Daoy (cell line): ENCODE measurements at places on chromosomes 5 and 9. TPM values are rescaled to one million over a fixed set of nuclear protein-coding genes. Genes with fewer than 3 reads are reported as not detected.

TRIM36 gene
- 6.3 and 13.3 TPM in 2 replicates for total RNA-seq

SOX30 gene
- total RNA-seq = 0.11 TPM in 1 of 2 replicates, not detected in the other

PKN3 gene
- total RNA-seq = 8.2 and 16.8 TPM in 2 replicates

LMX1B gene
- total RNA-seq = 1.5 and 4.6 TPM in 2 replicates

FST gene
- total RNA-seq = 0.91 and 1.7 TPM in 2 replicates

SUSD1 gene
- total RNA-seq = 15.1 and 15.6 TPM in 2 replicates

GRCh38 chr5:142120247-142120935 lies 11.8 kb downstream of the NDFIP1 start:
- DNase-seq = no peak

- DNase-seq = no peak
Observed at GRCh38 chr9:89985068-89985467, 380.3 kb downstream of the GADD45G start.

- no peak for DNase-seq
Observed at GRCh38 chr9:74838351-74838750, 49.4 kb downstream of the TRPM6 start.

- no peak for DNase-seq
Observed at GRCh38 chr9:21836437-21837161, 34.2 kb downstream of the MTAP start.

DNA sequence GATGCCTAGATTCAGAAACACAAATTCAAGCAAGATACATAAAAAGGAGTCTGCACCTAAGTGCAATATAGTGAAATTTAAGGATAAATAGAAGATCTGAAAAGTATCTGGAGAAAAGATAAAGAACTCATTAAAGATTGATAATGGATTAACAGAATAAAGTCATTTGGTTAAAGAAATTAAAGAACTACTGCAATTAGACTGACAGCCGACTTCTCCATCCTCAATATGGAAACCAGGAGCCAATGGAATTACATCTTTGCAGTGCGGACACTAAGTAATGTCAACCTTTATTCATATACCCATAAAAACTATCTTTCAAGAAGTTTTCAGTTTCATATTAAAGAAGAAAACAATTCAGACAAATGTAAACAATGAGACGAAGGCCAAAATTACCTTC lies 81.0 kb downstream of the MRPL36 start:
- no peak for DNase-seq

GRCh38 chr9:130471411-130472183 lies 26.8 kb downstream of the ASS1 start:
- no peak for DNase-seq

DNA sequence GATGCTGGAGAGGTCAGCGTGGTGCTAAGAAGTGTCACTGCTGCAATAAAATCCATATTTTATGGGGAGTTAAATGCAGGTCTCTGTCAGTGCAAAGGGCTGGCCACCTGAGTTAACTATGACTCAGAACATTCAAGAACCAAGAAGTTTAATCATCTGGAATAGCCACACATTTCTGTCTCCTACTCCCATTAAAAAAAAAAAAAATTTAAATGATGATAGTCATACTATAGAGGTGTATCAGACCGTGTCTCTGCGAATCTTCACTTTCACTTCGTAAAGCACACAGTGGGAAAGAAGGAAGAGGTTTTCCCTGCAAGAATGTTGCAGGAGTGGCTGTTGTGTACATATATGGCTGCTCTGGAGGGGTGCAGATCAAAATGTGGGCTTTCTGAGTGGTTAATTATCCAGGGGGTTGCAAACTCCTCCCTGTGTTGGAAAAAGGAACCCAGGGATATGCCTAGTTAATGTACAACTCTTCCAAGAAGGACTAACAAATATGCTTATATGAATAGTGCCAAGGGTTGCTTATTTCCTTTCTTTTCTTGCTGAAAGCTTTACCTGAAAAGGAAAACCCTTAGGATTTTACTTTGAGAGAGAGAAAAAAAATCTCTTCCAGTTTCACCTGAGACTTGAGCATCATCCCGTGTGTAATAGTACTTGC lies 1.5 kb downstream of the CDH6 start:
- DNase-seq = no peak

DNA sequence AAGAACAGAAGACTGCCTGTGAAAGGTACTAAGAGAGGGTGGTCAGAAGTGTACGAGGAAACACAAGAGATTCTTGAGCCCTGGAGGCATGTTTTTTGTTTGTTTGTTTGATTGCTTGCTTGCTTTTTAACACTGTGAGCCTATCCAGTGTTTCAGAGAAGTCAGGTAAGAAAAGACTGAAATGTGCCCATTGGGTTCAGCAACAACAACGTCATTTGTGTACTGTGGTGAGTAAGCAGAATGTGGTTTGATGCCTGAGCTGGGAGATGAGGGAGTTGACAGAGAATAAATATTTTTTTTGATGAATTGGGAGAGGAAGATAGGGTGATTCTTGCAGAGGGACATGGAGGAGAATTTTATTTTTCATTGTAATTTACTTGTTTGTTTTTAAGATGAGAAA lies 73.1 kb downstream of the RPS23 start:
- DNase-seq = no peak

DNA sequence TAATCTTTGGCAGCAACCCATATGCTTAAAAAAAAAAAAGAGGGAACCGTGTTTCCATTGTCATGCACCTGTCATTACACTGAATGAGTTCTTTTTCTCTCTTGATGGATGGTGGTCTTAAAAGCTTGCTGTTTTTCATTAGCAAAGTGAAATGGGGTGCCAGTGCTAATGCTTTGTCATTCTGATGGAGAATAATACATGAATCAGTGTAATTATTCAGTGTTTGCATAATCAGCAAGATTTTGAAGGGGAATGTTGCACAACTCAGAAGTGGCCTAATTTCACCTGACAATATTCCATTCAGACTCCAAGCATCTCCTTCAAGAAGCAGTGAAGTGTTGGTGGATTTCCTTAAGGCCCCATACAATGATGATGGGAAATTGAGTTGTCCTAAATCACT lies 38.1 kb downstream of the MAP1B start:
- DNase-seq = no peak

- DNase-seq = no peak
Observed at GRCh38 chr5:87389296-87390034, 23.3 kb downstream of the CCNH start.

DNA sequence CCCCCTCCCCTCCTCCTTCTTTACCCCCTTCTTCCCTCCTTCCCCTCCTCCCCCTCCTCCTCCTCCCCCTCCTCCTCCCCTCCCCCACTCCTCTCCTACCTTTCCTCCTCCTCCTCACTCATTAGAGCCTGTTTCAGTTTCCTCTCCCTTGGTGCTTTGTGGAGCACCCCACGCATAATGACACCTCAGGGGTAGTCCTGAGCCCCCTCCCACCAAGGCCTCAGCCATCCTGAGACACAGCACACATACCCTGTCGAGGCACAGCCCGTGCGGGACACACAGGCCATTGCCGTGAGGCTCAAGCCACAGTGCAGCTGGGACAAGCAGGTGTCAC lies 35.4 kb downstream of the HK3 start:
- DNase-seq = no peak

- peak; percentile 25 for DNase-seq
Observed at GRCh38 chr9:33697171-33697570, 98.2 kb upstream of the PRSS3 start.

- no peak for DNase-seq
Observed at GRCh38 chr5:1453613-1454012, 8.4 kb upstream of the SLC6A3 start.

GRCh38 chr9:14433351-14434157 lies 119.6 kb upstream of the NFIB start:
- peak; percentile 39 for DNase-seq

GRCh38 chr5:21397693-21398092 lies 1409.7 kb upstream of the CDH18 start:
- DNase-seq = no peak

GRCh38 chr5:7714119-7714518 lies 136.8 kb downstream of the CFAP90 start:
- peak; percentile 75 for DNase-seq

DNA sequence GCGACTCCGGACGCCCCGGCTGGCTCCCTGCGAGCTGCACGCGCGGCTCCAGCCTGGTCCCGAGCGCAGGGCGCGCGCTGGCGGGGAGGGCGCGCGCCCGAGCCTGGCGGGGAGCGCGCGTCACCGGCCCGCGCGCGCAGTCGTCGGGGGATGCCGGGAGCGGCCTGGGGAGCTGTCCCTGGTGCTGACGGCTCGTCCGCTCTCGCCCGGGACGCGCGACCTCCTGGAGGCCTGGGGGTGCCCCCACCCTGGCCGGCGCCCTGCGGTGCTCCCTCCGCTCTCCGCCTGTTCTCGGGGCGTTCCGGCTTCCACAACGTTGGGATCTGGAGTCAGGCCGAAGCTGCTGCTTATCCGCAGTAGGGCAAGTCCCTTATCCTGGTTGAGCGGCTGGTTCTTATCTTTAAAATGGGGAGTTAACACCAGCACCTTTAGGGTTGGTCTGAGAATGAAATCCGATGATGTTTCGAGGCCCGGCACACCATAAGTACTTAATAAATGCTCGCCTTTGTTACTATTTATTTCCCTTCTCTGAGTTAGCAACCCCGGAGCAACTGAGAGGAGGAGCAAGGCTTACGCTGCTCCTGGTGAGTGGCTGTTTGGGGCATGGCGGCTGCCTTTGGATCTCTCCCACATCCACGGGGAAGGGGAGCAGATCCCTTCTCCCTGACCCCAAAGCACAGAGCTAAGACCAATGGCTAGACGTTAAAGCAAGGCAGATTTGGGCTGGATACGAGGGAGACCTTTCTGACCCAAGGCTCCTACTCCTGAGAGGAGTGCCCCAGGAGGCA lies at the start of gene FAM163B:
TSS of gene FAM163B (minus strand) at position 79 of the 788 bp plus-strand sequence. CDS start 29,166 bp downstream, outside the sequence.
- peak; percentile 78 for DNase-seq

GRCh38 chr9:26975728-26976707 lies 19.8 kb downstream of the IFT74 start:
- peak; percentile 62 for DNase-seq

DNA sequence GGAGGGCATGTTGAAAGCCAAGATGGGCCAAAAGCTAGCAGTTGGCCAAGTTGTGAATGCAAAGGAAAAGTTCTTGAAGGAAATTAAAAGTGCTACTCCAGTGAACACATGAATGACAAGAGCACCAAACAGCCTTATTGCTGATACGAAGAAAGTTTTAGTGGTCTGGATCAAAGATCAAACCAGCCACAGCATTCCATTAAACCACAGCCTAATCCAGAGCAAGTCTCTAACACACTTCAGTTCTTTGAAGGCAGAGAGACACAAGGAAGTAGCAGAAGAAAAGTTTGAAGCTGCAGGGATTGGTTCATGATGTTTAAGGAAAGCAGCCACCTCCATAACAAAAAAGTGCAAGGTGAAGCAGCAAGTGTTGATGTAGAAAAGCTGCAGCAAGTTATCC lies 71.6 kb downstream of the ERCC6L2 start:
- DNase-seq = no peak

DNA sequence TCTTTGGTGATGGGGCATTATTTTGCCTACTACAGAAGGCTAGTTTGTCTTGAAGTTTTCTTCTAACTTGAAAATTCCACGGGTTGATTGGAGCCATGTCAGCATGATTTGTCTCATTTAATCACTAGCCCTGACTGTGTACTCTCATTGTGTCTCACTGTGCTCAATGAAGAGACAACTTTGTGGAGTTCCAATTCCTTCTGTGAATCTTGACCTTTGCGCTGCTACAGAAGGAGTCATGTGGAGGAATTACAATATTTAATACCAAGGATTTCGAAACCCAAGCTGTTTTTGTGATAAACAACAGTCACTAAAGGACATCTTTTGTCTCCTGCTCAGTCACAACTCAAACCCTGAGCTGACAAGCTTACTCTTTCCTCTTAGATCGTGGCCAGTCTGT lies 98.6 kb upstream of the ACTBL2 start:
- DNase-seq = no peak

DNA sequence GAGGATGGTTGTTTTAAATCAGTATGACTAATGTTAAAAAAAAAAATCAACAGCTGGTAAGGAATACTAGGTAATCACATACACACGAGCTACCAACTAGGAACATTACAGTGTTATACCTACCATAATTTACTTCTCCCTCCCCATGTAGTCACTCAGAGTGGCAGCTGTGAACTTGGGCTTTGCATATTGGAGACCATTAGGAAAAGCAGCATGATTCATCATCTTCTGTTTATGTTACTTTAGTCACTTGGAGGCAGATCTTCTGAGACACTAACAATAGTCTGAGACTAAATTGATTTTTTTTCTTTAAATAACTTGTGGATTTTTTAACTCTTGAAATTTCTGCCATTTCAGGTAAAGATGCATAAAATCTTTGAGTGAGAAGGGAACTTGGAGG lies 141.5 kb upstream of the NR4A3 start:
- peak; percentile 38 for DNase-seq

- no peak for DNase-seq
Observed at GRCh38 chr5:54160329-54160728, 150.0 kb downstream of the ARL15 start.

- peak; percentile 92 for DNase-seq
Observed at GRCh38 chr5:74640954-74641734, 616 bp upstream of the ENC1 start.

- DNase-seq = peak; percentile 78
Observed at GRCh38 chr5:73540192-73540591, 25.2 kb downstream of the ANKRA2 start.

DNA sequence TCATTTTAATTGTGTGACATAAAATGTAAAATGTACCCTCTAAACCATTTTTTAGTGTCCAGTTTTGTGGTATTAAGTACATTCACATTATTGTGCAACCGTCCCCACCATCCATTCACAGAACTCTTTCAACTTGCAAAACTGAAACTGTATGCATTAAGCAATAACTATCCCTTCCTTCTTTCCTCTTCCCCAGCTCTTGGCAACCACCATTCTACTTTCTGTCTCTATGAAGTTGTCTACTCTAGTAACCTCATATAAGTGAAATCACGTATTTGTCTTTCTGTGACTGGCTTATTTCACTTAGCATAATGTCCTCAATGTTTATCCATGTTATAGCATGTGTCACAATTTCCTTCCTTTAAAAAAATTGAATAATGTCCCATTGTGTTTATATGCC lies 142.4 kb downstream of the C9orf152 start:
- no peak for DNase-seq

GRCh38 chr5:32507738-32508434 lies 63.3 kb upstream of the ZFR start:
- peak; percentile 65 for DNase-seq

GRCh38 chr5:146331423-146331822 lies 7.2 kb upstream of the POU4F3 start:
- no peak for DNase-seq

GRCh38 chr5:145982572-145983318 lies 46.4 kb downstream of the SH3RF2 start:
- no peak for DNase-seq

DNA sequence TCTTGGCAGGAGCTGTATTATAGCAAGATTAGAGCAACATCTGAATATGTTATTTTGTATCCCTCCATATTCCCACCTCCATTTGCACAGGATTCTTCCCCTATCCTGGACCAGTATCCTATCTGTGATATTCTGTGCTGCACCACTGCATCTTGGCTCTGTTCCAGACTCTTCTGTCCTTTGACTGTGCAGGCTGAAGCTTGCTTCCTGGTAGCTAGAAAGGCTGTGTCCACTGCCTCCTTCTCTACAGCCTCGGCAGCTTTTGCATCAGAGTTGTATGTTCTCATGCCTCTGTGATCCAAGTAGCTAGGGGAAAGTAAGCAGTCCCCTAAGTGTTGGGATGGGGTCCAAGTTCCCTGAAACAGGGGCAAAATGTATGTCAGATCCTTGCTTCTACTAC lies 104.1 kb downstream of the GAS1 start:
- DNase-seq = no peak
